Effector memory CD4-positive, alpha-beta T cell (primary cell): ENCODE measurements at places on chromosomes 16 and 17.

DNA sequence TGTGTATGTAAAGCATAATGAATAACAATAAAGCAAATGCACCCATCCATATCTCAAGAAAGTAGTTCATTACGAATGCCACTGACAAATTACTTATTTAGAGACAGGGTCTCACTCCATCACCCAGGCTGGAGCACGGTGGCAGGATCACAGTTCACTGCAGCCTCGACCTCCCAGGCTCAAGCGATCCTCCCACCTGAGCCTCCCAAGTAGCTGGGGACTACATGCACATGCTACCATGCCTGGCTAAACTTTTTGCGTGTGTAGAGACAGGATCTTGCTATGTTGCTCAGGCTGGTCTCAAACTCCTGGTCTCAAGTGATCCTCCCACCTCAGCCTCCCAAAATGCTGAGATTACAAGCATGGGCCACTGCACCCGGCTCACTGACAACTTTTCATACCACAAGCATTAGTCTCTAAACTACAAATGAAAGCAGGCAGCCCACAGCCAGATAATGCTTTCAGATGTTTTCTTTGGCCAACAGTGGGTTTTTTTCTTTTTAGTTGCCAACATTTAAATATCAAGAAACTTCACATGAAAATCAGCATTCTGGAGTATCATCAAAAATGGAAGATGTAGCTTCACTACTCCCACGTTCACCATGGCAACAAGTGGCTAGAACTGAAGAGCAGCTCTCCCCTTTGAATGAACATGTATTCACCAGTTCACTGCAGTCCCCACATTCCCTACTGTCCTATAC is 7.7 kb downstream of the ARHGAP17 start:
- no peak for DNase-seq

GRCh38 chr17:17091856-17092756 is 49.8 kb downstream of the MPRIP start:
- no peak for DNase-seq

- DNase-seq = no peak
Observed at GRCh38 chr17:82095777-82096708, 2.0 kb downstream of the FASN start.

GRCh38 chr16:6286176-6286575 is 1046.5 kb upstream of the RBFOX1 start:
- no peak for DNase-seq

GRCh38 chr16:51953286-51953985 is 593.5 kb downstream of the TOX3 start:
- no peak for DNase-seq

- DNase-seq = no peak
Observed at GRCh38 chr16:14180481-14180944, 109.4 kb downstream of the MRTFB start.

GRCh38 chr16:58128711-58129096 is 477 bp downstream of the CFAP20 start:
- DNase-seq = peak; percentile 6

- no peak for DNase-seq
Observed at GRCh38 chr17:43702637-43703036, 40.9 kb upstream of the MEOX1 start.

- DNase-seq = no peak
Observed at GRCh38 chr16:3514621-3515020, 13.8 kb downstream of the CLUAP1 start.

- DNase-seq = no peak
Observed at GRCh38 chr17:76847031-76847430, 21.2 kb upstream of the MGAT5B start.

DNA sequence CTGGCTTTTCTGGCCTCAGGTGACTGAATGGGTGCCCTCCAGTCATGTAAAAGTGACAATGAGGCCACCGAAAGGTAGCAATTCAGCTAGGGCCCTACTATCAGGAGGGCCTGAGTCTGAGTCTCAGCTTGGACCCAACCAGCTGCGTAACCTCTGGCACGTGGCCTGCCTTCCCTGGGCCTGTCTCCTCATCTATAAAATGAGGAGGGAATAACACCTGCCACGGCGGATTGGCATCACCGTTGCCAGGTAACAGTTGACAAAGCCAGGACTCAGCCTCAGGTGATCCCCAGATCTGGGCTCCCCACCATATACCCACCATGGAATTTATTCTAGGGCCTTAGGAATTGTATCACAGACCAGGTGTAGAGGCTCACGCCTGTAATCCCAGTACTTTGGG is 217.1 kb downstream of the KATNIP start:
- no peak for DNase-seq

DNA sequence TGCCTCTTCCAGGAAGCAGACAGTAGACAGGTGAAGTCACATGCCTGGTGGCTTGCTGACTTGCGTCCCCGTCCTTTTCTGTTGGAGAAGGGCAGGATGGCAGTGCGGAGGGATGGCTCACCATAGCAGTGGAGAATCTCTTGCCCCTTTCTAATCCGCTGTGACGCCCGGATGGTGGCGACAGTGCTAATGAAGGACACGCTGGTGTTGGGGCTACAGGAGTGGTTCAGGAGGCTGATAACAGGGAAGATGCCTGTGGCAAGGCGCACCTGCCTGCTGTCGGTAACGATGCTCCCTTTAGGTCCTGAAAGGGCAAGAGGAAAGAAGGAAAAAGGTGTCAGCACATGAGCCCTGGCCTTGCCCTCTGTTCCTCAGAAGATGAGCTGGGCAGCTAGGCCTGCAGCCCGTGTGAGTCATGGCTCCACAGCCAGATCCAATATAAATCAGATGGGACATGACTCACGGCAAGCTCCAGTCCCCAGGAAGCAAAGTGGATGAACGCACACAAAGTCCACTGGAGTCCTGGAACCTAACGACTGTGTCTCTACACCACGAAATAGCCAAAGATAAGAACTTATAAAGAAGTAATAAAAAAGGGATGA is 25.5 kb downstream of the SERPINF1 start:
- no peak for DNase-seq

GRCh38 chr17:4480929-4481898 is 17.5 kb upstream of the SPNS2 start:
- no peak for DNase-seq

- DNase-seq = peak; percentile 25
Observed at GRCh38 chr17:19762515-19762961, 14.4 kb upstream of the ALDH3A1 start.

GRCh38 chr16:1839554-1839953 is 12.5 kb downstream of the FAHD1 start:
- no peak for DNase-seq

- no peak for DNase-seq
Observed at GRCh38 chr16:79632289-79632688, 31.8 kb upstream of the MAF start.

DNA sequence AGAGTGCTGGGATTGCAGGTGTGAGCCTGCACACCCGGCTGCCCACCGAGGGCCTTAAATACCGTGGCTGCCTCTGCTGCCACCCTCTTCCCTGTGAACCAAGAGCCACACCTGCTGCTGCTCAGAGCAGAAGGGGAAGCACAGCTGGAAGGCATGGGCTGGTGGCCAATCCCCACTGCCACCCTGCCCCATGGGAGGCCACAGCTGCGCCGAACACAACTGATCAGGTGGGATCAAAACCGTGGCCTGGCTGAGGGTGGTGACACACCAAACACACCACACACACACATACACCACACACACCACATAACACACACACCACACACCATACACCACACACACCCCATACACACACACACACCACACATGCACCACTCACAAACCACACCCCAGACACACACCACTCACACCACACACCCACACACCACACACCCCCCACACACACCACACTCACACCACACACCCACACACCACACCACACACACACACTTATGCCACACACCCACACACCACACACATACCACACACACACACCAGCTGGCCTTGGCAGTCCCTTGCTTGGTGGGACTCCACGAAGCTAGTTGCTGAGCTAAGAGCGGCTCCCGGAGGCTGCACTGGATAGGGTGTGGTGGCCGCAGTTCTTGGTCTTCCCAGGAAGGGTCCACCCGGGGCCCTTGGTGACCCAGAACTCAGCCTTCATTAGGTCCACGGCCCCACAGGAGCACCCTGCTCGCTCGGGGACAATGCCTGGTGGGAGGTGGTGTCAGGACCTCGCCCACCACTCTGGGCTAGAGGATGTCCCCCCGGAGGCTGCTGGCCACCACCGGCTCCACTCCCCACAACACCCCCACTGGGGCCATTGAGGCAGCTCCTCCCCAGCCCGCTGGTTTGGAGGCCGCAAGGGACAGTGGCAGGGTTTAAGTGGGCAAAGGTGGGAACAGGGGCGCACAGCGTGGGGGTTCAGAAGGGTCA is 14.9 kb downstream of the CEP131 start:
- DNase-seq = no peak

- DNase-seq = no peak
Observed at GRCh38 chr17:57962279-57963148, 7.3 kb upstream of the CUEDC1 start.

- DNase-seq = no peak
Observed at GRCh38 chr16:25798065-25798464, 106.3 kb downstream of the HS3ST4 start.

- DNase-seq = no peak
Observed at GRCh38 chr16:88368994-88369393, 13.8 kb upstream of the ZNF469 start.

DNA sequence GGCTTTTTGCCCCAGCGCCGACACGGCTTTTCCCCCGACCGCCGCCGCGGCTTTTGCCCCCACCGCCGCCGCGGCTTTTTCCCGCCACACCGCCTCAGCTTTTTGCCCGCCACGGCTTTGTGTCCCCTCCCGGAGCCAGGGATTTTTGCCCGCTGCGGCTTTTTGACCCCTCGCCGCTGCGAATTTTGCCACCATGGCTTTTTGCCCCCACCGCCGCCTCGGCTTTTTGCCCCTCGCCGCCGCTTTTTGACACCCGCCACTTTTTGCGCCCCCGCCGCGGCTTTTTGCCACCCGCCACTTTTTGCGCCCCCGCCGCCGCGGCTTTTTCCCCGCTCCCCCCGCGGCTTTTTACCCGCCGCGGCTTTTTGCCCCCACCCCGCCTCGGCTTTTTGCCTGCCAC is 1342.5 kb downstream of the TP53TG3F start:
- no peak for DNase-seq

DNA sequence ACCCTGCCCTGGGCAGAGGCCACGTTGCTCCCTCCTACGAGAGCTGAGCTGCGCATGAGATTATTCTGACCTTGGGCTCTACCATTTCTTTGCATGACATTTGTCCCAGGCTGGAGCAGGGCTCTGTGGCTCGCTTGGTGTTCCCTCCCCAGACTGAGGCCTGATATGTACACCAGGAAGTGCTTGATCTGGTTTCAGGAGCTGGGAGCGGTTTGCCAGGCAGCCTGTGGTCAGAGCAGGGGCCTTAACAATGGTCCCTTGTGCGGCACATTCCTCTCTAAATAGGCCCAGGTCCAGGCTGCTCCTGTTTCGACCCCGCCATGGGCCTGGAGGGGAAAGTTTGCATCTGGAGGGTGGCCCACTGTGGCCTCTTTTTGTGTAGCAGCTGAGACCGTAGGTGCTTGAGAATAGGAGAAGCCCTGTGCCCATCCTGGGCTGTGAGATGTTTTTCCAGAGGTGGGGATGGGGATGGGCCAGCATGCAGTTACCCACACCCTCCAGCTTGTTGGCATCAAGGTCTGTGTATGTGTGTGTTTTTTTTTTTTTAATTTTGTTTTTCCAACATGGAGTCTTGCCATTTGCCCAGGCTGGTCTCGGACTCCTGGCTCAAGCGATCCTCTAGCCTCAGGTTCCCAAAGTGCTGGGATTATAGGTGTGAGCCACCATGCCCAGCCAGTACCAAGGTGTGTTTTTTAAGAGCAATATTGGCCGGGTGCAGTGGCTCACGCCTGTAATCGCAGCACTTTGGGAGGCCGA is 253.9 kb downstream of the SEC14L1 start:
- no peak for DNase-seq

DNA sequence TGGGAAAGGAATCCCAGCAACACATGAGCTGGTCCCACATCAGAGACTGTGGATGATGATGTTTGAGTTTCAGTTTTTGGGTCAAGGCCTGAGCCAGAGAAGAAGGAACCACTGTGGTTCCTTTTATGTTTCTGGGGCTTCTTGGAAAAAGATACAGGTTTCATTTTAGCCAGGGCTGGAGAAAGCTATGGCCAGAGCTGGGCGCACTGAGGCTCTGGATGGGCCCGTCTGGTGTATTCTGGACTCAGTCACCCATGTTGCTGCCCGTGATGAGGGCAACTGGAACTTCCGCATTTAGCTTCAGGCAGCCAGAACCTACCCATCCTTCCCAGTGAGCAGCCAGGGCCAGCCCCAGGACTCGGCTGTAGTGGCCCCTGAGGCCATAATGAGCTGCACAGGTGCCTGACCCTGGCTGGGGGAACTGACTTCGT is 15.0 kb upstream of the PITPNA start:
- no peak for DNase-seq

DNA sequence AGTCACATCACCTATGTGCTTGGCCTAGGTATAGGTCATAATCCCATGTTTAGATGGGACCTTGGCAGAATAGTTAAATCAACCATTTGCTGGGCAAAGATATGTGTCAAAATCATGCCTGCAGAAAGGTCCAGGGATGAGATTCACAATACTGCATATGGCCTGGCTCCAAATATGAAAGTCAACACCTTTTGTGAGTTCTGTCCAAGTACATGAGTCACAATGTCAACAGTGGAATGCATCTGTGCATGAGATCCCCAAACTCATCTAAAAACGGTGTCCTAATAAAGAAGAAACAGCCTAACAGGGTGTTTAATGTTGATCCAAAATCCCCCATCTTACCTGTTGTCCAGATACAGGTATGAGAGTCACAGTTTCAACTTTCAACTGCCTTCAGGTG is 1847.5 kb downstream of the TP53TG3F start:
- no peak for DNase-seq

GRCh38 chr16:1530883-1531637 is 2.4 kb upstream of the TMEM204 start:
- DNase-seq = no peak

DNA sequence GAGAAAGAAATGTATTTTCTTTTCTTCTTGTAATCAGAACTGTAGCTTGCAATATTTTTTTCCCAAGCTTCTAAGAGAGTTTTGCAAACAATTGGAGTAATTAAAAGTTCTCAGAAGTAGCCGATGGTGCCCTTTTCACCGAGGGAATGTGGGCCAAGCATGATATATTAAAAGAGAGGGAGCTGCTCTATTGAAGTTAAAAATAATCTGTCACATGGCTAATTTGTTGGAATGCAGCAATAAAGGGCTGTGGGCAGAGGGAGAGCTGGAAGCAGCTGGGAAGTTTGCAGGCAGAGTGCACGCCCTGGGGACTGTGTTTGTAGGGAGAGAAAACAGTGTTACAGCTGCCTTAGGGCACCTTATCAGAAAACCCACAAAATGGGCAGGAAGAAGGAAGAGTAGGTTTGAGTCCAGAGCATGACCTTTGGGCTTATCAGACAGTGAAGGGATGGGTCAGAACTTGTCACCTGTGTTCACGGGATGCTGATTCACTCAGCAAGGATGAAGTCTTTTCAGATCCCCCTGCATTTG is 18.5 kb upstream of the TERF2 start:
- no peak for DNase-seq

- no peak for DNase-seq
Observed at GRCh38 chr17:77722366-77722765, 236.1 kb upstream of the TNRC6C start.

DNA sequence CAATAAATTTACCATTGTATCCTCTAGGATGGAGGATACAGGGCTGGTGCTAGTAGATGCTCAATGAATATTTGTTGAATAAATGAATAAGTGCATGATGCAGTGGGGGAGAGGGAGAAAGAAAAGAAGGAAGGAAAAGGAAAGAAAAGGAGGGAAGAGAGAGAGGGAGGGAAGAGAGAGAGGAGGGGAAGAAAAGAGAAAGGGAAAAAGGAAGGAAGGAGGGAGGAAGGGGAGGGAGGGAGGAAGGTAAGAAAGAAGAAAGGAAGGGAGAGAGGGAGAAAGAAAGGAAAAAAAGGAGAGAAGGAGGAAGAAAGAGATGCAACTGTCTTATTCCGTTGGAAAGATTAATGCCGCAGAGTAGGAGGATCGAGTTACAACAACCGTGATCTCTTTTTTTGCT is 30.4 kb downstream of the HSBP1 start:
- no peak for DNase-seq
